ENCODE measurements at places on chromosomes 16 and 17. TPM values are rescaled to one million over a fixed set of nuclear protein-coding genes. Genes with fewer than 3 reads are reported as not detected.

DNA sequence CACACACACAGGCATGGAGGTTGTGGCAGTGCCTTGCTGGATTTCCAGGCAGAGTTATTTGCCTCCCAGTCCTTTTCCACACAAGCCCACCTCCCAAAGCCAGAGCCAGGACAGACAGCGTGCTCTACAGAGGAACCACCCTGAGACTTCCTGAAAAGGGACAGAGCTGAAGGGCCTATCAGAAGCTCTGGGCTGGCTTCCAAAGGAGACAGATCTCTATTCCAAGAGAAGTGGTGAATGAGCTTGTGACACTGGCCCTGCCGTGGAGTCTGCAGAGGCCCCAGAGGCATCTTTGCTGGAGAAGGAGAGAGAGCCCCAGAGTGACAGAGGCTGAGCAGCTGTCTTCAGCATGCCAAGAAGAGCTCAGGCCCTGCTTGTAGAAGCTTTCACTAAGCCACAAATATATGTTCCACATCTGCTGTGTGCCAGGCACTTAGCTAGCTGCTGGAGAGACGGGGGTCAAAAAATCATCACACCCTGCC lies 8.3 kb upstream of the LPCAT2 start:
- DNase-seq = no peak

DNA sequence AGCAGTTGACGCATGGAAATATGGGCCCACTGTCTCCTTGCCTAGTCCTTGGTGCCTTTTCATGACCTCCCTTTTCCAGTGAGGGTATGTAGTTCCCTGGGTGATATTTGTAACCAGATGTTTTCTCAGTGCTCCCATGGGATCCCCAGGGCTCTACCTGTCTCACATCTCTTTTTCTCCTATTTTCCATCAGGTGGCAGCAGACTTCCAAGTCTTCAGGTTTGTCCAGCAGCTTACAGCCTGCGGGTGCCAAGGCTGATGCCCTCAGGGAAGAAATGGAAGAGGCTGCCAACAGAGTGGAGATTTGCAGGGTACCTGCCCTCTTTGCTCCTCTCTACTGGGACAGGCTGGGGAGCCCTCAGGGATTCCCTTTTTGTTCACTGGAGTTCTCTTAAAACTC lies 89.1 kb downstream of the ELAC2 start:
- DNase-seq = no peak

GRCh38 chr16:57823836-57824235 lies 21.5 kb upstream of the KIFC3 start:
- no peak for DNase-seq

- DNase-seq = no peak
Measured at GRCh38 chr17:74663561-74663960, 40.0 kb upstream of the CD300E start.

DNA sequence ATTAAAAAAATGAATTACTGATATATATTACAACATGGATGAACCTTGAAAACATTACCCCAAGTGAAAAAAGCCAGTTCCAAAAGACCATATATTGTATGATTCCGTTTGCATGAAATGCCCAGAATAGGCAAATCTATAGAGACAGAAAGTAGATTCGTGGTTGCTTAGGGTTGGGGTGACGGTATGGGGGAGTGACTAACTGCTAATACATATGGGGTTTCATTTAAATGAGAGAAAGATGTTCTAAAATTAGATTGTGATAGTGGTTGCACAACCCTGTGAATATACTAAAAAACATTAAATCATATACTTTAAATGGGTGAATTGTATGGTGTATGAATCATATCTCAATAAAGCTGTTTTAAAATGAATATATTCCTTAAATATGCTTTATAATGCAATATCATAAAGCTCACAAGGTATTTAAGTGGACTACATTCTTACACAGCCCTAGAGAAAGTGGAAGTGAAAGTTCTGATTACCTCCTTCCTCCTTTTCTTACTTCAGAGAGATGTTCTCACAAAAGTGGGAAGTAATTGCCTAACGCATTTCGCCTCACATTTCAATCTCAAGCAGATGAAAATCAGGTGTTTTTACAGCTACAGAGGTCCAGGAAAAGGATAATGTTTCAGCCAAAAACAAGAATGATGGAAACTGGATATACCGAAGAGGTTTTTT lies 142.7 kb upstream of the GNAO1 start:
- no peak for DNase-seq

- no peak for DNase-seq
Measured at GRCh38 chr17:20127360-20128035, 118.3 kb downstream of the SPECC1 start.

GRCh38 chr17:78689029-78689428 lies 93.0 kb downstream of the CYTH1 start:
- DNase-seq = no peak

DNA sequence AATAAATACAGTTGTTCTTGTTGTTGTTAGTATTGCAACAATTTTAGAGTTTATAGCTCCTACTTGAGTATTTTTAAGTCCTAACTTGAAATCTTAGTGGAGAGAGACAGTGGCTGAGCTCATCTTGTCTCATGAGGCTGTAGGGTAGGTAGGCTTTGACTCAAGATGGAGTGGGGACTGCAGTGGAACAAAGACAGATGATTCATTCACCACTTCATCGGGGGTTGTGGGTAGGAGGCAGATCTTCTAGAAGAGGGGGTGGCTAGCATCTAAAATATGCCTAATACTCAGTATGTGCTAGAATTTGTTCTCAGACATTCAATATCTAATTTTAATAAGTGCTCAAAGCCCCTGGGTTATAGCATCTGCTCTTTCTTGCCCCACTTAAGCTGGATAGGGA lies 13.1 kb upstream of the MMD start:
- no peak for DNase-seq

DNA sequence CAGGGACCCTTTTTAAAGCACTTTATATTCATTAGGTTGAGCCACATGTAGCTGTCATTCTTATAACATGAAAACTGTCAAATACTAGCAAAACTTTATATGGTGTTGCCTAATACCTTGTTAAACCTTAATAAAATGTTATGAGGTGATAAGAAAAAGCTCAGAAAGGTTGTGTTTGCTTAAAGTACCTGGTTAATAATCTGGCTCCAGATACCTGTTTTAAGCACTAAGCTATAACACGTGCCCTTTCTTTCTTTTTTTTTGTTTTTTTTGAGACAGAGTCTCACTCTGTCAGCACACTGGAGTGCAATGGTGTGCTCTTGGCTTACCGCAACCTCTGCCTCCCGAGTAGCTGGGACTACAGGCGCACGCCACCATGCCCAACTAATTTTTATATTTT lies 58.9 kb upstream of the STAC2 start:
- DNase-seq = no peak

- DNase-seq = no peak
Measured at GRCh38 chr16:50881956-50882355, 140.1 kb downstream of the CYLD start.

DNA sequence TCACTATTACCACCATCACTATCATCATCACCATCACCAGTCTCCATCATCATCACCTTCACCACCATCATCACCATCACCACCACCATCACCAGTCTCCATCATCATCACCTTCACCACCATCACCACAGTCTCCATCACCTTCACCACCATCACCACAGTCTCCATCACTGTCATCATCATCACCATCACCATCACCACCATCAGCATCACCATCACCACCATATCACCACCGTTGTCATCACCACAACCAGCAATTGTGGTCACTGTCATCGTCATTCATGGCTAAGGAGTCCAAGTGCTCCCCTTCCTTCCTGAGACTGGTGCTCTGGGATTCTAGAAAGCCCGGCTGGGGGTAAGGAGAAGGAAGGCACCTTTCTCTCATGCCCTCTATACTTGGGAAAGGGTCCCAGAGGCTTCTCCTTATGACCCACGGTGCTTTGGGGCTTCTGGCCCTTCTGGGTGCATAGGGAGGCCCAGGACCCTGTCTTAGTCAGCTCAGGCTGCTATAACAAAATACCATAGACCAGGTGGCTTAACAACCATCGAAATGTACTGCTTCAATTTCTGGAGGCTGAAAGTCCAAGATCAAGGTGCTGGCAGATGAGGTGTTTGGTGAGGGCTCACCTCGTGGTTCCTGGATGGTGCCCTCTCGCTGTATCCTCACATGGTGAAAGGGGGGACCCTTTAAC lies 93.4 kb upstream of the GSE1 start:
- DNase-seq = no peak

DNA sequence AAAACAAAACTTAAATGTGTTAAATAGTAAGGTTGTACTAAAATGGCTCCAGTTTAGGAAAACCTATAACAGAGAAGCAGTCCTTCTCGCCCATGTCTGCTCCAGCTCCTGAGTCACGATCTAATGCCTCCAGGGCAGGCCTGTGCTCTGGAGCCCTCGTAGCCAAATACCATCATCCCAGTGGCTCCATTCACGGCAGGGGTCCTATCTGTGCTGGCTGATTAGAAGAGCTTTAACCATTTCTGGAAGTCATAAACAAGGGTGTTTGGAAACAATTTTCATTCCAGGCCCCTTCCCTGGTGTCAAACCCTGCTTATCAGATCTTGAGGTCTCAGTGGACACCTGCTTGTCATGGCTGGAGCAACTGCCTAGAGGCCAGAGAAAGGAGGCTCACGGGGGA lies 336.9 kb downstream of the SOX9 start:
- no peak for DNase-seq

- no peak for DNase-seq
Measured at GRCh38 chr16:50389900-50390299, 21.1 kb upstream of the BRD7 start.

DNA sequence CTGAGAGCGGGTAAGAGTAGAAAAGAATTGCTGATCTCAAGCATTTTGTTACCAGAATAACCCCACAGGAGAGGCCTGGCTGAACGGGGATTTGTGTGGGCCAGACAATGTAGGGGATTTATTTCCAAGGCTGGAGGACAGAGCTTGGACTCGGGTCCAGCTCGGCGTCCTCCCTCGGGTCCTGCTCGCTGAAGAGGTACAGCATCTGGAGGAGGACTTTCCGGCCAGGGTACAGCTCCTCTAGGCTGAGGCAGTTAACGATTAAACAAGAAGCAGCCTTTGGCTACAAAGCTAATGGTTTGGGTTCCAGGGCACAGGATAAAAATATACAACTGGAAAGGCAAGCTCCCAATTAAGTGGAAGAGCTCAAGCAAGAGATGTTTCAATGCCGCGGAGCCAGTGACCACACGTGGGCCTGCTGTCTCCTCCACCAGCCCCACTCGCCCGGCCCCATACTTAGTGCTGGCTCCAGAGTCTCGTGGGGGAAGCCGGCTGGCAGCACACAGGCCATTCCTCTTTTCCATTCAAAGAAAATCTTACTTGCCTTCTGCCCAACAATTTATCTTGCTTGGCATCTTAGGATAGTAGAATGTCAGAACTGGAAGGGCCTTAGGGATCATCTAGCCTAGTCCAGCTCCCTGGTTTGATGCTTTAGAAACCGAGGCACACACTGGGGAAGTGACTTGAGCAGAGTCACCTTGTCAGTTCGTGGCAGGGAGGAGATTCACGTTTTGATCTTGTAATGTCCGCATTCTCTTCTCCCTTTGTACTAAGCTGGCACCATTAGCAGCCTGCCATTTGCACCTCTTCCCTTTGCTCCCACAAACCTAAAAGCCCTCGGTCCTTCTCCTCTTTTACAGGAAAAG lies 85.9 kb upstream of the TBX2 start:
- DNase-seq = no peak

DNA sequence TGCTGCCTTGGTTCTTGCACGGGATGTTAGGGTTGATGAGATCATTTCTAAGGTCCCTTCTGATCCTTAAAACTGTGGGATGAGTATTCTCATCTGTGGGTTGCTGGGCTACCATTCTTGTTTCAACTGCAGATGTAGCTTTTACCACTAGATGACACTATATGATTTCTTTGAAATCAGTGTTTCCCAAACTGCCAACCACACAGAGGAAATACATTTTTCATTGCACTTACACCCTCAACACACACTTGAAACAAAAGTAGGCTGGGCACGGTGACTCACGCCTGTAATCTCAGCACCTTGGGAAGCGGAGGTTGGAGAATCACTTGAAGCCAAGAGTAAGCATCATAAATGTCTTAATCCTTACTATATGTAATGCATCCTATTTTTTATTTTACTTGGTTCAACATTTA lies 15.3 kb downstream of the LCMT1 start:
- DNase-seq = no peak

- no peak for DNase-seq
Measured at GRCh38 chr16:78915811-78916345, 684.7 kb downstream of the MAF start.

DNA sequence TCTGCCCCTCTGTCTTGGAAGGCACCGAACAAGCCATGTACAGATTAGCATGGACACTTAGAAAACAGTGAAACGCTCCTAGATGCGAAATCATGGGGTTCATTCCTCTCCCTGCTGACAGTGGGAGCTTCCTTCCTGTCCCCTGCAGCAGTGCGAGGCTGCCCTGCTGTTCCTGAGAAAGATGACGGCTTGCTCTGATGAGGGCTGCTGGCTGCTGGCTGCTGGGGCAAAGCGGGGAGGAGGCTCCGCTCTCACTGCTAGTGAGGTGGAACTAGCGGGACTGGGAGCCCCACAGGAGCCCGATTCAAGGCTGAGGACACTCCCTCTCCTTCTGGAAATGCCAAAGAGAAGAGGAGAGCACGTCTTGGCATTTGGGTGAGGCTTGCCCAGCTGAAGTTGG lies 25.9 kb upstream of the CACNG4 start:
- no peak for DNase-seq

- no peak for DNase-seq
Measured at GRCh38 chr17:7478276-7479212, 887 bp downstream of the ZBTB4 start.

GRCh38 chr16:80233097-80233835 lies 307.5 kb upstream of the DYNLRB2 start:
- peak; percentile 37 for DNase-seq

DNA sequence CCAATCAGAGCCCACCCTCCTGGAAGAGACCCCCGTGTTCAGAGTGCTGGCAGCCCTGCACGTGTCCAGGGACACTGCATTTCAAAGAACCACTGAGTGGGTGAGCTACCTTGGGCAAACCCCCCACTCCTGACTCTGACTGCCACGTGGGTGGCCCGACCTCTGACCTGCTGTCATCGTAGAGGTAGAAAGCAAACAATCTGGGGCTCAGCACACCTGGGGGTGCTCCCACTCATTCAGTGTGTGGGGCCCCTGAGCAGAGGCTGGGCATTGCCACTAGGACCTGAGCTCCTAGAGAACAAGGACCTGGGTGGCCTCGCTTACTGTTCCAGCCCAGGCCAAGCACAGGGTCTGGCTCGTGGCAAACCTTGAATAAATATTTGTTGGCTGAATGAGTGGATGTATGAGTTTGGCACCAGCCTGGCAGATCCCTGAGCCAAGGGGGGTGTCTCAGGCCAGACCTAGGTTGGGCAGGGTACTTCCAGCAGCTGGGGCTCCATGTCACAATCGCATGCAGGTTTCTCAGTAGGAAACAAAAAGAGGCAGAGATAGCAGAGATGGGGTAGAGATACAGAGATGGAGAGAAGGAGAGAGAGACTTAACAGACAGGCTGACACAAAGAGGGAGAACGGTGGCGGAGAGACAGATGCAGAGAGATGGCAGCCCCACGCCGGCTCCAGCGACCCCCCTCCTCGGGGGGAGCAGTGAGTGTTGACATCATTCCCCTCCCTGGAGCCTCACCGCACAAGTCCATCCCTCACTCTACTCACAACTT lies 5.4 kb upstream of the DRC7 start:
- no peak for DNase-seq

KLHL11 gene
- polyA plus RNA-seq = 12.4 TPM

C16orf92 gene
- not detected for polyA plus RNA-seq

CLDN7 gene
- 36.6 TPM for polyA plus RNA-seq

LIMD2 gene
- 22.9 TPM for polyA plus RNA-seq

VAT1L gene
- polyA plus RNA-seq = 4.7 TPM

RMI2 gene
- 35.2 TPM for polyA plus RNA-seq

Data from left kidney (tissue), 8 donors.